ENCODE measurements at places on chromosomes 5 and 9.

DNA sequence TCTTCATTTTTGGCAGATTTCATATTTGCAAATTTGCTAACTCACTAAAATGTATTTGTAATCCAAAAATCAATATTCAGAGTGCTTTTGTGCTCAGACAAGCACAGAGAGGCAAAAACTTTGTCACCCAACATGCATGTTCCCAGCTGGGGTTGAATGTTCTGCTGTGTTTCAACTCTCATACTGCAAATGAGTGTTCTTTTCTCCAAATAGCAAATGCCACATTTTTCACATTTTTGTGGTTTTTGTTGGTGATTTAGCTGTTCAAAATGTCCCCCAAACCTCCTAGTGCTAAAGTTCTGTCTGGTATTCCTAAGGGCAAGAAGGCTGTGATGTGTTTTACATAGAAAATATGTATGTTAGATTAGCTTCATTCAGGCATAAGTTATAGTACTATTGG is 87.3 kb upstream of the PCSK5 start:
- DNase-seq = no peak

- no peak for DNase-seq
Observed at GRCh38 chr5:163586531-163586956, 81.1 kb downstream of the MAT2B start.

DNA sequence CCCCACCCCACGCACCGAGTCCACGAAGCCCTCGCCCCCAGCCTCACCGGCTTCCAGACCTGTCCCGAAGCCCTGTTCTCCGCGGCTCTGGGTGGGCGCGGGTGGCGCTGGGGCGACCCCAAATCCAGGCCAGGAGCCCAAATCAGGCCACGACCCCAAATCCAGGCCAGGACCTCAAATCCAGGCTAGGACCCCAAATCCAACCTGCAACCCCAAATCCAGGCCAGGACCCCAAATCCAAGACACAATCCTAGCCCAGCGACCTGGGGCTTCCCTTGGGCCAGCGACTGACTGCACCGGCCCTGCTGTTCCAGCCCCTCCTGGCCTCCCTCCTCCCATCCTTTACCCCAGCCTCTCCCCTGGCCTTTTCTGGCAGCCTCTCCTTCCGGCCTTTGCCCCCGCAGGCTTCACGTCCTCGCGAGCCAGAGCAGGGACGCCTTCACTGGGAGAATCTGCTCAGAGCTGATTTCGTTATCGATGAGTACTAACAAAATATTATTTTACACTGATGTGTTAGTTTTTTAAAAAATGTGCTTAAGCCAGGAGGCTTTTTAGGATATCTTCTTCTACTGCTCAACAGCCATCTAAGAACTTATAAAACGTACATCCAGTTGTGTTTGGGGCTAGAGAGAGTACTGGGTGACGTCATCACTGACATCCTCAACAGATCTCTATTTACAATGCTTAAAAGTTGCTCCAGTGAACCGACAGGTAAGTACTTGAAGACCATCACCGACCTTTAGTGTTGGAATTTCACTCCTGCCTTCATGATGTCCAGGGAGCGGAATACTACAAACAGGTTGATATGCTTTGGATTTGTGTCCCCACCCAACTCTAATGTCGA is 34.7 kb downstream of the TRIP13 start:
- no peak for DNase-seq

DNA sequence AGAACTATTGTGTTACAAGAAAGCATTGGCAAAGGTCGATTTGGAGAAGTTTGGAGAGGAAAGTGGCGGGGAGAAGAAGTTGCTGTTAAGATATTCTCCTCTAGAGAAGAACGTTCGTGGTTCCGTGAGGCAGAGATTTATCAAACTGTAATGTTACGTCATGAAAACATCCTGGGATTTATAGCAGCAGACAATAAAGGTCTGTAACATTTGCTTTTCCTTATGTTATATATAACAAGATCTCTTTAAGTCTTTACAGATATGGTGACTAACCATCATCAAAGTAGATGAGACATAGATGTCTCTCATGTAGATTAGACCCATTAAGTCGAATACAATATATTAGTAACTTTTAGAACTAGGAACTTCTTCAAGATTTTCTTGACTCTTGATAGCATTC is 33.0 kb downstream of the TGFBR1 start:
- DNase-seq = no peak

- no peak for DNase-seq
Observed at GRCh38 chr9:8825585-8826147, 1026.1 kb upstream of the DMAC1 start.

- no peak for DNase-seq
Observed at GRCh38 chr5:39255406-39255805, 36.0 kb upstream of the FYB1 start.

DNA sequence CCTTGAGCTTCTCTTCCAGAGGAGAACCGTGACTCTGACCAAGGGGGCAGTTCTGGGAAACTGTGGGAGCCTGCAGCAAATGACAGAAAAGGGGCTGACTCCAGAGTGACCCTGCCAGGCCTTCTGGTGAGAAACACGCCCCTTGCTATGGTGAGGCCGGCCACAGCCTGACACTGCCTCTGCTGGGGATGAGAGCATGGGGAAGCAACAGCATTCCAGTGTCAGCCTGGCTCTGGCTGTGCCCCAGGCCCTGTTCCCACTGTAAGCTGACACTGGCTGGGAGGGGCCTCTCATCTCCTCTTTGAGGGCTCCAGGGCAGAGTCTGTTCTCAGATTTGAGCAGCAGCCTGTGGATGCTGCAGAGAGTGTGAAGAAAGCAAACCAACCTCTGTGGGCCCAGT is 180.0 kb upstream of the IL12B start:
- no peak for DNase-seq
